Muscle of arm (tissue), 14 donors: ENCODE measurements at places on chromosomes 5 and 9. TPM values are rescaled to one million over a fixed set of nuclear protein-coding genes. Genes with fewer than 3 reads are reported as not detected.

DNA sequence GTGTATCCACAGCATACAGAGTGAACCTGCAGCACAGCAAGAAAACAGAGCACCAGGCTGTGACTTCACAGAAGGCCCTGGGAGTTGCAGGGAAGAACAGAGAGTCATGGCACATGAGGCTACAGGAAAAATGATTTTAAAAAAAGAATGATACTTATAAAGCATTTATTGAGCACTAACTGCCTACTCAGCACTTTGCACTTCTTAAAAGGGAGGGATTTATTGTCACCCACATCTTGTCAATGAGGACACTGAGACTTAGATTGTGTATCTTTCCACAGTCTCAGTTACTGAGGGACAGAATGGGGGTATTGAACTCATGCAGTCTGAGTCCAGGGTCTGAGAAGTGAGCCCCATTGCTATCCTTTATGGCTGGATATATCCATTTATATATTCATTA is 244.6 kb upstream of the TRIM32 start:
- no peak for DNase-seq

DNA sequence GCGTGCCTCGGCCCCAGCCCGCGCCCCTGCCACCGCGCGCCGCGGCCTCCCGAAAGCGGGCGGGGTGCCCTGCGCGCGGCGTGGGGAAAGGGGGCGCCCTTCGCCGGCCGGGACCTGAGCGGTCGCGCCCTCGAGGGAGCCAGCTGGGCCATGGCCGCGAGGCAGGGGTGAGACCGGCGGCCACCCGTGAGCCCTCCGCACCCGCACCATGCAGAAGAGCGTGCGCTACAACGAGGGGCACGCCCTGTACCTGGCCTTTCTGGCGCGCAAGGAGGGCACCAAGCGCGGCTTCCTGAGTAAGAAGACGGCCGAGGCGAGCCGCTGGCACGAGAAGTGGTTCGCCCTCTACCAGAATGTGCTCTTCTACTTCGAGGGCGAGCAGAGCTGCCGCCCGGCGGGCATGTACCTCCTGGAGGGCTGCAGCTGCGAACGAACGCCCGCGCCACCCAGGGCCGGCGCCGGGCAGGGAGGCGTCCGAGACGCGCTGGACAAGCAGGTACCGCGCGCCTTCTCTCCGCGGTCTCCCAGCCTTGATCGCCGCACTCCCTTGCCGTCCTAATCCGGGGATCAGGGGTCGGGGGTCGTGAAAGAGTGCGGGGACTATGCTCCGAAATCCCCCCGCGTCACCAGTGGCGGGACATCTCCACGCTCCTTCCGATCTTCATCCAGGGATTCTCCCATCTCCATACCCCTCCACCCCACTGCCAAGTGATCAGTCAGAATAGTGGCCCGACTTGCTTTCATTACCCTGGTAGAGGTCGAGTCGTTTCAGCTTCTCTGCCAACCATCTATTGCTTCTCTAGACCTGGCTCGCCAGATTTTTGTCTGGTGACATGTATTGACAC is 590 bp downstream of the RASGRF2 start:
- DNase-seq: no peak

GRCh38 chr5:8857051-8857450 is 688.8 kb downstream of the SEMA5A start:
- DNase-seq: no peak

- DNase-seq: no peak
These were observed 19.2 kb upstream of the TXNDC8 start for GRCh38 chr9:110356639-110357395.

DNA sequence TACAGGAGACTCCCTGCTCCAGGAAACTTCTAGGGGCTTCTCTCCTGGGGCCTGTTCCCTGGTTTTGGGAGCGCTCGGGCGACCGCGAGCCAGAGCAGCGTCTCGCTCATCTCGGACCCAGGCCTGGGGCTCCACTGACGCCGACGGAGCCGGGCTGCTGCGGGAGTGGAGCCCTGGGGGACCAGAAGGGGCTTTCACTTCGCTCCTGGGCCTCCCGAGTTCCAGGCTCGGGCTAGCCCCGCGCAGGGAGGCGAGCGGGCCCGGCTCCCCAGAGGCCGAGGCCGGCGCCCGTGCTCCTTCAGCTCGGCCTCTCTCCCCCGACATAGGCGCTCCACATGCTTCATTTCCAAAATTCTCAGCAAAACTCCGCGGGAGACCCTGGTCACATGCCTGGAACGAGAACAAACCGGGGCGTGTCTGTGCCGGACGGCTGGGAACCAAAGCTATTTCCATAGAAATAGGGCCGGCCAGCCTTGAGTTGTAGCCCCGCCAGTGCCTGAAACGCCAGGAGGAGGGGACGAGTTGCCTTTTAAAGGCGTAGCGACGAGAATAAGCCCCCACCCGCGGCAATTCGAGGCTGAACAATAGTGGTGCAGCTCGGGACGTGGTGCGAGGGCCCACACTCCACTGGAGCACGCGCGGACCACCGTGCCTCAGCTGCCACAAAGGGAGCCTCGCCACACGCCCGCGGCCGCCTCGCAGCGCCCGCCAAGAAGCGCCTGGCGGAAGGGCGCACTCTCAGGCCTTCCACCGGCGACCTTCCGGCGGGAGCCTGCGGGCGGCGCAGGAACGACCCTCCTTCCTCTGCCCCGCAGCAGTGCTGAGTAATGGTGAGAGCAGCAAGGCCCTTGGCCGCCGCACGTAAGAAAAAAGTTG is 1.1 kb upstream of the G3BP1 start:
- peak; percentile 86 for DNase-seq

GRCh38 chr9:6234014-6234413 is 18.4 kb downstream of the IL33 start:
- DNase-seq: no peak

GRCh38 chr9:119313846-119314245 is 55.4 kb downstream of the BRINP1 start:
- no peak for DNase-seq

GRCh38 chr5:83406906-83407305 is 64.6 kb upstream of the VCAN start:
- DNase-seq: no peak

DNA sequence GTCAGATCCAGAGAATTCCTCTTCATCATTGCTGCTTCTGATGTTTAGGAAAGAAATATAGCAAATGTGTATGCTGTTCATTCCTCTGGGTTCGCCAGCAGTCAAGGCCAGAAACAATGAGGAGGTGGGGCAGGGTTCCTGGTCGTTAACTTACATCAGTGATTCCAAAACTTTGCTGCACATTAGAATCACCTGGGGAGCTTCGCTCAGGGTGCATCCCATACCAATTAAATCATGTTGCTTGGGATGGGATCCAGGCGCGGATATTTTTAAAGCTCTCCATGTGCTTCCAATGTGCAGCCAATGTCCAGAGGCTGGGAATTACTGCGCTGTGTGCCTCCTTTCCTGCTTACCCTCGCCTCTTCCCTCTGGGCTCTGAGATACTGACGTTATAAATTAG is 227.9 kb upstream of the KLF9 start:
- DNase-seq: peak; percentile 82

GRCh38 chr5:156824241-156824640 is 25.9 kb upstream of the PPP1R2B start:
- no peak for DNase-seq

DNA sequence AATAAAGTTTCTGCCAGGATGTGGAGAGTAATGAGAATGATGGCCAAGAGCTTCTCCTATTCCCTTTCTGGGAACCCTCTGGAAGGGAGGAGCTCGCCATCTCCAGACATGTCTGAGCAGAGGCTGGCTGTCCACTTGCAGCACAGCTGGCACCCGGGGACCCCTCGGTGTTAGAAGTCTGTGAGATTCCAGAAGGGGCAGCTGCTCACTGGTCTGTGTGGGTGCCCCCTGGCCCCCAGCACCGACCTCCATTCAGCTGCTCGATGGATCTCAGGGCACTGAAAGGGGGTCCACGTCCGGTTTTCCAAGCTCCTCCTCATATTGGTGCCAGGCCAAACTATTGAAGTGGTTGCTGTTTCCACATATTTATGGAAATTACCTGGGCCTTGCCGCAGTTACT is 3.6 kb upstream of the FAM163B start:
- DNase-seq: no peak

DNA sequence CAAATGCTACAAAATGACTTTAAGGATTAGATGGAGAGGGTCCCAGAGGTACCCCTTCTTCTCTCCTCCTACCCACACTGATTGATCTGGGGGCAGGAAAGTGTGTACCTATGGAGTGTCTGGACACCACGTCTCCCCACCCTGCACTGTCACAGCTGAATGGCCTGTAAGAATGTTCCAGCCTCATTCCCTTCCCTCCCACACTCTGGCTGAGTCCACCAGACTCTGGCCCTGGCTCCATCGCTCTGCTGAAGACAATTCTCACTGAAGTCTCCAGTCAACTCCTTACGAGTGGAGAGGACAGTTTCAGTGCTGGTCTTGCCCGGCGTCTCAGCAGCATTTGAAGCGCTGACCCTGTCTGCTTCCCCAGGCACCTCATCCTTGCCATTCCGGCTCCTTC is 105.8 kb downstream of the TTLL11 start:
- DNase-seq: no peak

DNA sequence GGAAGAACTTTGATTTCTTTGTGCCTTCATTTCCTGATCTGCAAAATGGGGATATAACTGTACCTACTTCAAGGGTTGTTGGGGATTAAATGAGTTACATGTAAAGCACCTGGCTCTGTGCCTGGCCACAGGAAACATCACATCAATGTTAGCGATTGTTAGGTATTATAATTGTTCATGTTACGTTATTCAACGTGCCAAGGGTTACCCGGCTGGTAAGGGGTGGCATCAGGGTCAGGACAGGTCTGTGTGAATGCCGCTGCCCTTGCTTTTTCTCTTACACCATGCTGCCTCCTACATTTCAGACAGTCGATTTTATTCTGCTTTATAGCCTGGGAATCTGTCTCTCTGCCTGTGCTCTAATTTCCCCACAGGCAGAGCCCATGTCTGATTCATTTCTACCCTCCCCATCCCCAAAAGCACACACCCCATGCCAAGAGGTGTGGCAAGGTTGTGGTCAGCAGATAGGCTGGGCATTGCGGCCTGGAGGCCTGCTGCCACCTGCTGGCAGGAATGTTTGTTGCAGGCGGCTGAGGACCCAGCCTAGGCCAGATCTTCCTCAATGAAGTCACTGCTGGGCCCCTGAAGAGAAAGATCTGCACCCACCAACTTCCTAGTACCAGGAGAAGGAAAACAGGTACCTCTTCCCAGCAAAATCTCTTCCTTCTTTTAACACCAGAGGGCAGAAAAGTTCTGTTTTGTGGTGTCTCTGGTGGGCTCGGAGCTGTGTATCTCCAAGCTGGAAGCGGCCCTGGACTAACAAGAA is 5.3 kb downstream of the ANKS6 start:
- DNase-seq: peak; percentile 82

- DNase-seq: peak; percentile 84
These were observed 34.4 kb downstream of the MAP1B start for GRCh38 chr5:72141440-72142355.

SMIM32 gene
- not detected for polyA plus RNA-seq

BAAT gene
- 0.98 TPM for polyA plus RNA-seq

DNA sequence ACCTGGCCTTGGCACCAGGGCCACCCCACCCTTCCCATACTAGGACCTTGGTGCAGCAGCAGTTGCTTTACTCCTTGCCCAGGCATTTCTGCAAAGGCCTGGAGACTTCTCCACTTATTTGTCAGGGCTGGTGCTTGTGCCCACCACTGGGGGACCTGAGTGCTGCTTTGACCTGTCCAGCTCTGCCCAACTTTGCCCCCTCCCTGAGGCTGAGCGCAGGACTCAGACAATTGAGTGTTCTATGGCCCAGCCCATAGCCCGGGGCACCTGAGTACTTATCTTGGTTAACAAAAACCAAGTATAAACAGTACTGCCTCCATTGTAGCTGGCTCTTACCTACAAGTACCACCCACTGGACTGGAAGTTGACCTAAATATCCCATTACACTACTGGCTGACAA is 406.1 kb upstream of the CHD1 start:
- no peak for DNase-seq

GRCh38 chr5:44907396-44907795 is 98.6 kb downstream of the MRPS30 start:
- DNase-seq: no peak

DNA sequence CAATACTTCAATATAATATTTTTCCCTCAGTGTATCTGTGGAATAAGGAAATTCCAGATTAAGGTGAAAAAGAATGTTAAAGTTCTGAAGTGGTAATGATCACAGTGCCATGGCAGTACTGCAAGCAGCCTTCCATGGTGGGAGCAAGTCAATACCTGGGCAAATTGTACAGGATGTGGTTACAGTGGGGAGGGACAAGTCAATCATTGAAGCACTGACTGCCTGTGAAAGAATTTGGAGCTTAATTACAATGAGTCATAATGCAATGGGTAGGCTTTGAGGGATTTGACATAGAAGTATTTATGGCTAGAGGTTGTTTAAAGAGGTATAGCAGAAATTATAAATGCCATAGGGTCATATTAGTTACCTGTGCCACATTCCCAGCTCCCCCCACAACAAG is 786.5 kb upstream of the ACO1 start:
- DNase-seq: no peak

EQTN gene
- polyA plus RNA-seq: not detected

- DNase-seq: no peak
These were observed 256.0 kb downstream of the DOCK8 start for GRCh38 chr9:470552-471194.

LCN12 gene
- polyA plus RNA-seq: 1.4 TPM

- no peak for DNase-seq
These were observed 85.4 kb downstream of the KCNN2 start for GRCh38 chr5:114447084-114447773.

PCDHA7 gene
- polyA plus RNA-seq: 0.18 TPM

DNA sequence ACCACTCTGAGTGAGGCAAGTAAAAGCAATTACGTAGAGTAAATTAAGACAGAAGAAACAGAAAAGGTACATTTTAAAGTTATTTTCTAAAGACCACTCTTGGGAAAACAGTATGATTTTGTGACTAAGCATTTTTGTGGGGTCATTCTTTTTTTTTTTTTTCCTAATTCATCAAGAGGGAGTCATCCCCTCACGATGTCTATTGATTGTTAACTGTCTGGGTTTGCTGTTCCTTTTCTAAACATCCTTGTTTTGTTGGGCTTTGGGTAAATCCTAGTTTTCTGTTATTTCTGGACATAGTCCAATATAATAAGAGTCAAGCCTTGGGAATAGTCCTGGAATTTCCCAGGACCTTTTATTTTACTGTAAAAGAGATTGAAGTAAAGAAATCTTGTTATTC is 63.8 kb downstream of the ANKRD55 start:
- no peak for DNase-seq

DNA sequence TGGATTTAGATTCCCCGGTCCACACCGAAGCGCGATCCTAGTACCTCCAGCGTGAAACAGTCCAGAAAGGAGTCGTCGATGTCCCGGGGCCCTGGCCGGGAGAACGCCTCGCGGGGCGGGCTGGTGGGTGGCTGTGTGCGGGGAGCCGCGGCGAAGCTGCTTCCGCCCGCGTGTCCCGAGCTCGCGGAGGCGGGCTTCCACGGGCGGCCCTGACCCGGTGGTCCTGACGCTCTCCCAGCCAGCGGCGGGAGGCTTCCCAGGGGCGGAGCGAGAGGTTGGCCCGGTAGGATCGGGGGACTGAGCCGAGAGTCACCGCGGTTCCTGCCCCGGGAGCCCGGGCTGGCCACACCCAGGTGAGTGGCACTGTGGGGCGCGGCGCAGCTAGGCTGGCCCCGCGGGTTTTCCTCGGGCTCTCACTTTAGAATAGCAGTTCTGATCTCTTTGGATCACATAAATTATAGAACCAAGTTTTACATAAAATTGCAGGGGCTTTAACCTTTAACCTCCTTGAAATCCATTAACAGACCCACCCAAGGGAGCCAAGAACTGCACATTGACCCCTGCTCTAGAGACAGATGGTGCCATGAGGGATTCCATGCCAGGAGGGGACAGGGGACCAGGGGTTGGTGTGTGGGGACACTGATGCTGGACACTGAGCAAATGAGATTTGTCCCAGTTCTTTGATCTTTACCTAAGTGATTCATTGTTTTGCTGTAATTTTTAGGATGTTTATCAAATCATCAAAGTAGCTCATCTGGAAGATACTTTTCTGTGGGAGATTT is 29.2 kb upstream of the IL31RA start:
- DNase-seq: peak; percentile 7

PCDHGB5 gene
- 4.0 TPM for polyA plus RNA-seq
